ENCODE measurements at places on chromosomes 2 and 18. TPM values are rescaled to one million over a fixed set of nuclear protein-coding genes. Genes with fewer than 3 reads are reported as not detected.

DNA sequence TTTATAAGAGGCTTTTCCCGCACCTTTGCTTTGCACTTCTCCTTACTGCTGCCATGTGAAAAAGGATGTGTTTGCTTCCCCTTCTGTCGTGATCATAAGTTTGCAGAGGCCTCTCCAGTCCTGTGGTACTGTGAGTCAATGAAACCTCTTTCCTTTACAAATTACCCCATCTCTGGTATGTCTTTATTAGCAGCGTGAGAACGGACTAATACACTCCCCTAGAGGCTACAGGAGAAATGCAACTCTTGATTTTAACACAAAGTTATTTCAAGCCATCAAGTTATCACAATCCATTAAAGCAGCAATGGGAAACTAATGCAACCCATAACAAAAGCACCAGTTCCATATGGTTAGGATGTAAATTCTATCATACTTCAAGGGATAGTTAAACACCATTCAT, 1378.8 kb upstream of the DDX18 start:
- no peaks in the 10 kb centered on the region for H3K27me3 ChIP-seq
- no peaks in the 10 kb centered on the region for H3K36me3 ChIP-seq
- no peaks in the 10 kb centered on the region for H3K4me1 ChIP-seq
- no peak for DNase-seq
- H3K4me3 ChIP-seq, result no peak overlapping the region

The EVX2 gene
- total RNA-seq, result 0.18 TPM

The IGFBP5 gene
- 461 TPM for total RNA-seq

GRCh38 chr2:11809586-11810236, 63.3 kb downstream of the LPIN1 start:
- peaks cover 29% of the 10 kb centered on the region for H3K36me3 ChIP-seq
- no peak for DNase-seq
- H3K4me1 ChIP-seq, result peaks cover 5% of the 10 kb centered on the region
- H3K4me3 ChIP-seq, result no peak overlapping the region

DNA sequence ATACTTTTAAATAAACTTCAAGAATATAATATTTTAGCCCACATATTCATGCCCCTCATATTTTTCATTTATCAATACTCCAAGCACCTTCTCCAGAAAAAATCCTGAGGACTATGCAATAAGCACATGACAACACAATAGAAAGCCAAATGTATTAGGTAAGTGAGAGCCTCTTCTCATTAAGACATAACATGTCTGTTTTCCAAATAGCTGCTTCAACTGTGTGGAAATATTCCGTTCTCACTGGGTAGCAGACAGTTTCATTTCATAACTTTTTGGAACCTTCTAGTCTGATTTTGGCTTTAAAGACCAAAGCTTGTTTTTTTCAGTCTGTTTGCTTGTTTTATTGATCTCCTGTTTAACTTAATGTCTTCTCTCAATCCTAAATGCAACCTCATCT, 137.8 kb downstream of the PIK3C3 start:
- peak; percentile 33 for DNase-seq
- no peaks in the 10 kb centered on the region for H3K4me1 ChIP-seq
- no peaks in the 10 kb centered on the region for H3K36me3 ChIP-seq
- H3K27ac ChIP-seq, result no peak overlapping the region

The TOGARAM2 gene
- 1.2 TPM for total RNA-seq
